ENCODE measurements at places on chromosomes 4 and X.

- no peak for DNase-seq
These were observed 105.8 kb upstream of the PDHA1 start for GRCh38 chrX:19237901-19238300.

DNA sequence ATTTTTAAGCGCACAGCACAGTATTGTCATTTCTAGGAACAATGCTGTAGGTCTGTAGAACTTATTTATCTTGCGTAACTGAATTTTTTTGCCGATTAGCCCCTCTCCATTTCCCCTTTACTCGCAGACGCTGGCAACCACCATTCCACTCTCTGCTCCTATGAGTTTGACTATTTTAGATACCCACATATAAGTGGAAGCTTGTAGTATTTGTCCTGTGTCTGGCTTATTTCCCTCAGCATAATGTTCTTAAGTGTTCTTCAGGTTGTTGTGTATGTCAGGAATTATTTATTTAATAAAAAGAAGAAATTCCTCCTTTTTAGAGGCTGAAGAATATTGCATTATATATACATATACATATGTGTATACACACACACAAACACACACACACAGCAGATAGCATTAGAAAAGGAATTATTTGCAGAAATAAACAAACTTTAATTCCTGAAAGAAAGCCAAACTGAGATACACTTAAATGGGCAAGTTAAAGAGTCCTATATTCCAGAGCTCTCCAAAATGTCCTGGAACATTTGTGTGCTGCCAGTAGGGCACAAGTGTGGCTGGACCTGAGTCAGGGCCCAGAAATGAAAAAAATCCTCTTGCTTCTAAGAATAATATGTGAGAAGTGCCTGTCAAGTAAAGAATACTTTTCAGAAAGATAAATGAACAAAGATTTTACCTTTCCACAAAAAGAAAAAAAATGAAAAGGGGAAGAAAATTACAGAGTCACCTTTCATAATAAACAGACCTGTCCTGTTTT lies 4.5 kb upstream of the ZNF330 start:
- no peak for DNase-seq

DNA sequence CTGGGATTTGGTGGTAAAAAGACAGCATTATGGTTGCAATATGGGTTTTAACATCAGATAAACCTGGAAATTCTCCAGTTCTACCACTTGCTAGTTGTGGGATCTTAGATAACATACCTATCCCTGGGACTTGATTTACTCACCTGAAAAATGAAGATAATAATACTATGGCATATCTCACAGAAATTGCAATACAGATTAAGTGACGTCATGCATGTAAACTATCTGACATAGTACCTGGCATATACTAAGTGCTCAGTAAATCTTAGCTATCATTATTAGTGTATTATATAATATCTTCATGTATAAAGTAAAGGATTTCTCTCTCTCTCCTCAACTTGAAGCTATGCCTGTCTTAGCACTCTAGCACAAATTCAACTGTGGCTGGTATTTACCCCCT lies 192.5 kb downstream of the PCDH19 start:
- no peak for DNase-seq

DNA sequence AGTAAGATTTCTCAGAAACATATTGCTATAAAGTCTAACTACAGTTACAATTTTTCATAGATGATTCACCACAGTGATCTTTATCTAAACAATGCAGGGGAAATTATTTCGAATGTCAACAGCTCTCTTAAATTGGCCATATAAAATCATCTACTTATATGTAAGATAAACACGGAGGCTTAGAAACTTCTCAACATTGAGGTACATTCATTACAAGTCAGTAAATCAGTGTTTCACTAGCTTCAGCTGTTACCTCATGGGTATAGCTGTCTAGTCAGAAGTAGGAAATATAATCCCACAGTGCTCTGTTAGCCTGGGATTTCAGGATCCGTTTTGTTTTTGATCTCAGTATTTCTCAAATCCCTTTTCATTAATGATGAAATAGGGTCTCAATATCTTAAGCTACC lies 43.2 kb downstream of the PCDH7 start:
- DNase-seq = no peak

DNA sequence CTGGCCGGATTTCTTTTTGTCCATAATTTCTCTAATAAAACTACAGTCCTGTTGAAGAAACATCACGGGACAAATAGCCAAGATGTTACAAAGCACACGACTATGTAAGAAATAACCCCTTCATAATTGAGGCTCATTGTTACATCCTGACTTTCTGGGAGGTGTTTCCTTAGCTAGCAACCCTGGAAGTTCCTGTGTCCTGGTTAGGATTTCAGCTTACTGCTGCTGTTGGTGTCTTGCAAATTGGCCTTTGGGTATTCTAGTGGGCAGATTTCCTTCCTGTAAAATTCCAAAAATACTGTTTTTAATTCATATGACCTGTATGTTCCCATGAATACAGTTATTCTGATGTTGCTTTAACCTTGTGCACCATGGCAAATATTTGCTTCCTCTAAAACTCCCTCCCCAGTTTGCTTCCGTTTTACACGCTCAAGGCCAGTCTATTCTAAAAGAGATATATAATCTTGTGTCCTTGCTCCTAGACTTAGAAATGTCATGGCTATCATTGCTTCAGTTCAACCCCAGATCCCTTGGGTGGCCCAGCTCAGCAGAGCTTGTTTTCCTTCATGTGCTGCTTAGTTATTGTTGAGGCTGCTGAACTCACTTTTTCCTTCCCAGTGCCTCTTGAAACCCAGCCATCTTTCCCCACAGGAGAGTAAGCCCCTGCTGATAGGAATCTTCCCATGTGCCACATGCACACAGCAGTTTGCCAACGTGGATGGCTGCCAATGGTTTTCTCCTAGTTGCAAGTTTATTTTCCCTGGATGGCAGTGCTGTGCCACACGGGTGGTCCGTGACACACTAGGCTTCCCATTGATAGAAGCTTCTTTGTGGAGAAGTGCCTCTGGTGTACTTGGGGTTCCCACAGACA lies 75.8 kb downstream of the TSPAN7 start:
- no peak for DNase-seq

- DNase-seq = no peak
These were observed 17.6 kb downstream of the ADRA2C start for GRCh38 chr4:3783693-3784306.

DNA sequence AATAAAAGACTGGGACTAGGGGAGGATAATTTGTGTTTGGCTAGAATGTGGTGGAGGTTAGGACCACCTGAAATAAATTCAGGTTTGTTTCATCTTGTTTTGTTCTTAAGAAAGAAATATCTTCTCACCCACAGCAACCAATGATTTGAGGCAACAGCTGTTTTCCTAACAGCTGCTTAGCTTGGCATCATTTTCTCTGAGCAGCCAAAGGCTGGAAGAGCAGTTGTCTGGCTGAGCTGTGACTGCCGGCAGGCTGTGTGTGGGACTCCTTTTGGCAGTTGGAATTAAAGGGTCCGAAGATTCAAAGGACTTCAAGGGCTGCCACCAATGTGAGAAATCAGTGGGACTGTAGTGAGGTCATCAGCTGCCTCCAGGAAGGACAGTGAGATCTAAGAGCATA lies 5.0 kb downstream of the TRIM75 start:
- no peak for DNase-seq

DNA sequence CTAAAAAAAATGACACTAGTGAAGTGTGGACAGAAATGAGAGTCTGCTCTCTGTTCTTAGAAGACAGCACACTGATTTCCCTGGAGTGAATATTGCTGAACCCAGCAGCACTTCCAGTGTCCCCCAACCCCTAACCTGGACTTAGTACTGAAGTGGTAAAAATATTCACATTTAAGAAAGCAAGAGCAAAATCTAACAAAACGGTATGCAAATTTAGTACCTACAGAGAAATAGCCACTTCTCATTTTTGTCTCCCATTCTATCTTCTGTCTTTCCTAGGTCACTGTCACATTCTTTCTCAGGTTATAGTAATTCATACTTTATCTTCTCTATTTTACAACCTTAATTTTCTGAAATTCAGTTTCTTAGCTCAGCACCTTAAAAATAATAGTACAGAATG lies 274.7 kb downstream of the CFAP299 start:
- no peak for DNase-seq
